ENCODE measurements at places on chromosomes 1 and 21. TPM values are rescaled to one million over a fixed set of nuclear protein-coding genes. Genes with fewer than 3 reads are reported as not detected.

CA14 gene
- total RNA-seq = not detected

ADCY10 gene
- total RNA-seq = 0.48 TPM

MYOM3 gene
- total RNA-seq = 0.16 TPM

PGBD5 gene
- total RNA-seq = 9.3 TPM

RXFP4 gene
- not detected for total RNA-seq

FBXO2 gene
- 2.5 TPM for total RNA-seq

TDRD5 gene
- 0.17 TPM for total RNA-seq

HPCAL4 gene
- 0.42 TPM for total RNA-seq

TRIM67 gene
- total RNA-seq = 1.3 TPM

DNA sequence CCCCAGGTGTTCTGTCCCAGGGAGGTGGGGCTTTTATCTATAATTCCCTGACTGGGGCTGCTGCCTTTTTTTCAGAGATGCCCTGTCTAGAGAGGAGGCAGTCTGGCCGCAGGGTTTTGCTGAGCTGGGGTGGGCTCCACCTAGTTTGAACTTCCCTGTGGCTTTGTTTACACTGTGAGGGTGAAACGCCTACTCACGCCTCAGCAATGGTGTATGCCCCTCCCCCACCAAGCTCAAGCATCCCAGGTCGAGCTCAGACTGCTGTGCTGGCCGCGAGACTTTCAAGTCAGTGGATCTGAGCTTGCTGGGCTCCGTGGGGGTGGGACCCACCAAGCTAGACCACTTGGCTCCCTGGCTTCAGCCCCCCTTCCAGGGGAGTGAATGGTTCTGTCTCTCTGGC, 124.3 kb downstream of the CENPF start:
- H3K4me3 ChIP-seq = no peak overlapping the region
- no peak for DNase-seq
- no peak overlapping the region for H3K27ac ChIP-seq
- H3K27me3 ChIP-seq = no peaks in the 10 kb centered on the region
- no peaks in the 10 kb centered on the region for H3K36me3 ChIP-seq

GRCh38 chr1:245822996-245823395, 668.2 kb downstream of the KIF26B start:
- H3K27me3 ChIP-seq = no peaks in the 10 kb centered on the region
- DNase-seq = peak; percentile 9
- H3K4me3 ChIP-seq = no peak overlapping the region

DNA sequence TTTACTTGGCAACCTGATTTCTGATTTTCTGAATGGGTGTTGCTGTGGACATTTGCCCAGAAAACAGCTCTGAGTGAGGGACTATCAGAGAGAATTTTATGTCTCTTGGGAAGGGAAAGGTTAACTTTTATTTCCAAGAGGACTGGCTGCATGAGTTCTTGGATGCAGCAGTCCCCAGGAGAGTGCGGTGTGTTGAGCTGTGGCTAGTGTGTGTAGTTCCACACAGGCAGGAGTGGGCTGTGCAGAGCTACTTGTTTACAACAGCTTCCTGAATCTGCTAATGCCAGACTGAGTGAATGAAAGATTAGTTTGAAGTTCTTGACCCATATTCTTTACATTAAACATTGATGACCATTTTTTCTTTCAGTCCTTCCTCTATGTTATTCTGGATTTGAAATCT, 41.0 kb upstream of the APOBEC4 start:
- no peak overlapping the region for H3K4me3 ChIP-seq
- H3K27ac ChIP-seq = no peak overlapping the region
- H3K36me3 ChIP-seq = no peaks in the 10 kb centered on the region
- DNase-seq = no peak

- H3K4me1 ChIP-seq = no peaks in the 10 kb centered on the region
- no peak overlapping the region for H3K4me3 ChIP-seq
- H3K36me3 ChIP-seq = no peaks in the 10 kb centered on the region
- H3K27ac ChIP-seq = no peak overlapping the region
Measured at GRCh38 chr1:32447469-32448185, 17.2 kb upstream of the ZBTB8B start.

GRCh38 chr1:97621955-97622354, 298.9 kb downstream of the DPYD start:
- no peak for DNase-seq
- no peaks in the 10 kb centered on the region for H3K27me3 ChIP-seq
- no peak overlapping the region for H3K27ac ChIP-seq
- H3K36me3 ChIP-seq = no peaks in the 10 kb centered on the region
- no peak overlapping the region for H3K4me3 ChIP-seq

- H3K4me3 ChIP-seq = no peak overlapping the region
- H3K4me1 ChIP-seq = no peaks in the 10 kb centered on the region
- H3K27ac ChIP-seq = no peak overlapping the region
- no peak for DNase-seq
- H3K27me3 ChIP-seq = no peaks in the 10 kb centered on the region
Measured at GRCh38 chr1:189206617-189207016, 1271.0 kb downstream of the BRINP3 start.

DNA sequence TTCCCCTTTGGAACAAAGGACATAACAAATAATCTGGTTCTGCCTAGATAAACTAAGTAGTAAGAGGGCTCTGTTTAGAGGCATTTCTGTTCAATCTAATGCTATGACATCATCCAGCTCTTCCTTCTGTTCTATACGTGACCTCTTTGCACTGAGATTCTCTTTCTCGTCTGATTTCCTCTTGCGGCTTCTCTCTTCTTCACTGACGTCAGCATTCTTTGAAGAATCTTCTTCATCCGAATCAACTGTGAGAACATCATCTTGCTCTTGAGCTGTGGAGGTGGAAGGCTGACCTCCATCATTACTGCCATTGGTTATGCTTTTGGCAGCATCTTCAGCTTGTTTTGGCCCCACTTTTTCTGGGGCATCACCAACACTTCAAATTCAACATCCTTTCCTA, 130.4 kb downstream of the HS2ST1 start:
- H3K27me3 ChIP-seq = no peaks in the 10 kb centered on the region
- H3K4me3 ChIP-seq = no peak overlapping the region
- no peak for DNase-seq
- H3K36me3 ChIP-seq = no peaks in the 10 kb centered on the region
- no peak overlapping the region for H3K27ac ChIP-seq

DNA sequence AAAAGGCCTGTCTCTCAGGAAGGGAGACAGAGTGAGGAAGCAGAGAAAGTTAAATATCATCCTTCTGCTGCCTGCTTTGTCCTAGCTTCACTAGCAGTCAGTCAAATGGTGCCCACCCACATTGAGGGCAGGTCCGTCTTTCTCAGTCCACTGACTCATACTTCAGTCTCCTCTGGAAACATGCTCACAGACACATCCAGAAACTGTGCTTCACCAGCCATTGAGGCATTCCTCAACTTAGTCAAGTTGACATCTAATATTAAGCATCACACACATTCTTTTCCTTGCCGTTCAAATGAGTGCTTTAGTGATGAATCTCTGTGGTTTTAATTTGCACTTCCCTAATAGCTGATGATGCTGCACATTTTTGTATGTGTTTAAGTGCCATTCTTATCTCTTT, 777.8 kb upstream of the PRMT6 start:
- H3K27ac ChIP-seq = no peak overlapping the region
- H3K4me3 ChIP-seq = no peak overlapping the region
- H3K27me3 ChIP-seq = no peaks in the 10 kb centered on the region
- no peak for DNase-seq

DNA sequence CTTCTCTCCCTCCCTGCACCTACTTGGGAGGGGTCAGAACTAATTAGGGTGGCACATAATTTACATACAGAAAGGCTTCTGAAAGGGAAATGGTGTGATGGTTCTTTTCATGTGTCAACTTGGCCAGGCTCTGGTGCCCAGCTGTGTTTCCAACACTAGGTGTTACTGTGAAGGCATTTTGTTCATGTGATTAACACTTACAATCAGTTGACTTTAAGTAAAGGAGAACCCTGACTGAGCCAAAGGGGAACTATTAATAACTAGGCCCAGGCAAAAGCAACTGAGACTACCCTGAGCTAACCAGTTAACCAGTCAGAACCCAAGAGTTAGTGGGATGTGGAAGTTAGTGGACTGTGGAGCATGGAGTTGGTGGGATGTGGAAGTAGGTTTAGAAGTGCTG, 114.9 kb downstream of the SEC16B start:
- H3K27me3 ChIP-seq = no peaks in the 10 kb centered on the region
- no peaks in the 10 kb centered on the region for H3K36me3 ChIP-seq
- H3K27ac ChIP-seq = no peak overlapping the region
- H3K4me3 ChIP-seq = no peak overlapping the region
- no peak for DNase-seq

DNA sequence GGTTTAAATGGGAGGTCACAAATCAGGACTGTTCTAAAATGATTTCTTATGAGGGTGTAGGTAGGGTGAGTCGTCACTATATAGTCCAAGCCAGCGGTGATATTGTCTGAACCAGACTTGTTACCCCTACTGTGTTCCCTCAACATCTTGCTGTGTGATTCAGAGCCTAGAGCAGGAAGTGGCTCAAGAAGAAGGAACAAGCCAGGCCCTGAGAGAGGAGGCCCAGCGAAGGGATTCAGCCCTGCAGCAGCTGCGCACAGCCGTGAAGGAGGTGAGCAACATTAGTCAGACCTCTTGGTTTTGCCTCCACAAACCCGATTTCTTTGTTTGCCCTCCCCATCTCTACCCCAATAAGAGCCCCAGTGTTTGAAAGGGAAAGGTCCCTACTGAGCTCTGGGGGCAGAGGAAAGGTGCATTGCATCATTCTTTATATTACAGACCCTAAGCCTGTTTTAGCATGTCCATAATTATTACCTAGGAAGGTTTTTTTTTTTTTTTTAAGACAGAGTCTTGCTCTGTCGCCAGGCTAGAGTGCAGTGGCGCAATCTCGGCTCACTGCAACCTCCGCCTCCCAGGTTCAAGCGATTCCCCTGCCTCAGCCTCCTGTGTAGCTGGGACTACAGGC, 5.0 kb upstream of the SH3BGRL3 start:
- DNase-seq = no peak
- H3K27me3 ChIP-seq = no peaks in the 10 kb centered on the region
- H3K27ac ChIP-seq = peak overlapping the region; percentile 88
- H3K36me3 ChIP-seq = no peaks in the 10 kb centered on the region
- H3K4me3 ChIP-seq = no peak overlapping the region

GRCh38 chr1:58047265-58047858, 499.2 kb downstream of the OMA1 start:
- H3K27ac ChIP-seq = no peak overlapping the region
- no peak overlapping the region for H3K4me3 ChIP-seq
- no peaks in the 10 kb centered on the region for H3K36me3 ChIP-seq
- no peaks in the 10 kb centered on the region for H3K4me1 ChIP-seq
- H3K27me3 ChIP-seq = no peaks in the 10 kb centered on the region
- peak; percentile 27 for DNase-seq

DNA sequence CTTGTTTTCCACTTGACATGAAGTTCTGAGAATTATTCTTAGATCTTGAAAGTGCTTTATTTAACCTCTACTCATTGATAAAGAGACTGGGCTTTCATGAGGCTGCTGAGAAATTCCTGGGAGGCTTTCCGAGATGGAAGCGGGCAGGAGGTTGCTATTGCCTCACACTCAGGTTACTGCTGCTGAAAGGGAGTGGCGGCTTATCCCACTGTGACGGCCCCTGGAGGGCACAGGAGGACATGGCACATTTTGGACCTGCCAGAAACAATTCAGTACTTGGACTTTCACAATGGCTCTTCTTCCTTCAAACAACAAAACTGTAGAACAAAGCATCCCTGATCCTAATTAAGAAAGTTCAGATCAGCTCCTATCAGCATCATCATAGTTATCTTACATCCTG, 16.2 kb upstream of the MARK1 start:
- no peaks in the 10 kb centered on the region for H3K27me3 ChIP-seq
- no peaks in the 10 kb centered on the region for H3K36me3 ChIP-seq
- DNase-seq = no peak

Measured in adrenal gland (tissue), 19 donors.